ENCODE measurements at places on chromosomes 1 and 21. TPM values are rescaled to one million over a fixed set of nuclear protein-coding genes. Genes with fewer than 3 reads are reported as not detected.

DNA sequence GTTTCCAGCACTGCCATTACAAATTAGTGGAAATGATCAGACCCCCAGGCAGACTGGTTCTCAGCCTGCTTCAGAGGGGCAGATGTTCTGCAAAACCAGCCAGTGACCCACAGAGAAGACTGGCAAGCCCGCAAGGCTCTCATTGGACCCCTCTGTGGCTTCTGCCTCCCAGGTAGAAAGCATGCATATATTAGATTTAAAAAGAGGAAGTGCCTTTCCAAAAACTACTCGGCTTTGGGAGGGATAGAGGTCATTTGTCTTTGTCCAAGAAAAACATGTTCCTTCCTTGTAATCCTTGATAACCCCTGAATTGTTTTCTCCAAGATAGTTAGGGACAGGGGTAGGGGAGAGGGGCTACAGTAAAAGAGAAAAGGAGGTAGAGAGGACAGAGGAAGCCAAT is 11.8 kb downstream of the HIVEP3 start:
- no peaks in the 10 kb centered on the region for H3K27me3 ChIP-seq
- no peaks in the 10 kb centered on the region for H3K36me3 ChIP-seq
- H3K27ac ChIP-seq = no peak overlapping the region
- peaks cover 17% of the 10 kb centered on the region for H3K4me1 ChIP-seq
- no peak for DNase-seq
- no peak overlapping the region for H3K4me3 ChIP-seq

DNA sequence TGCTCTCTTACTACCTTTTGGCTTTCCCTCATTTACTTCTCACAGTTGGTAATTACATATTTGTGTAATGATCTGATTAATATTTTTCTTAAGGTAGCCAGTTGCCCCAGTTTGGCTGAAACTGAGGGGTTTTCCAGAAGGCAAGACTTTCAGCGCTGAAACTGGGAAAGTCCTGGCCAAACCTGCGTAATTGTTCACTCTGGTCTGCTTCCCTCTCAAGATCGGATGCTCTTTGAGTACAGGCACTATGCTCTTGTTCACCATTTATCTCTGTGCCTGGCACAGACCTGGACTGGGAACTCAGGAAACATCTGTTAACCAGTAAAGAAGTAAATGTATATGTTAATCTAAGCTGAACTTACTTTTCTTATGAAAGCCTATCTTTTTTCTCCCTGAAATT is 209.6 kb upstream of the HOOK1 start:
- no peaks in the 10 kb centered on the region for H3K36me3 ChIP-seq
- H3K27ac ChIP-seq = no peak overlapping the region
- no peaks in the 10 kb centered on the region for H3K4me1 ChIP-seq
- H3K27me3 ChIP-seq = no peaks in the 10 kb centered on the region
- DNase-seq = no peak
- no peak overlapping the region for H3K4me3 ChIP-seq

GRCh38 chr1:158255656-158256055 is 1.4 kb downstream of the CD1A start:
- DNase-seq = no peak
- no peaks in the 10 kb centered on the region for H3K27me3 ChIP-seq
- H3K36me3 ChIP-seq = no peaks in the 10 kb centered on the region
- no peak overlapping the region for H3K4me3 ChIP-seq
- no peak overlapping the region for H3K27ac ChIP-seq

DNA sequence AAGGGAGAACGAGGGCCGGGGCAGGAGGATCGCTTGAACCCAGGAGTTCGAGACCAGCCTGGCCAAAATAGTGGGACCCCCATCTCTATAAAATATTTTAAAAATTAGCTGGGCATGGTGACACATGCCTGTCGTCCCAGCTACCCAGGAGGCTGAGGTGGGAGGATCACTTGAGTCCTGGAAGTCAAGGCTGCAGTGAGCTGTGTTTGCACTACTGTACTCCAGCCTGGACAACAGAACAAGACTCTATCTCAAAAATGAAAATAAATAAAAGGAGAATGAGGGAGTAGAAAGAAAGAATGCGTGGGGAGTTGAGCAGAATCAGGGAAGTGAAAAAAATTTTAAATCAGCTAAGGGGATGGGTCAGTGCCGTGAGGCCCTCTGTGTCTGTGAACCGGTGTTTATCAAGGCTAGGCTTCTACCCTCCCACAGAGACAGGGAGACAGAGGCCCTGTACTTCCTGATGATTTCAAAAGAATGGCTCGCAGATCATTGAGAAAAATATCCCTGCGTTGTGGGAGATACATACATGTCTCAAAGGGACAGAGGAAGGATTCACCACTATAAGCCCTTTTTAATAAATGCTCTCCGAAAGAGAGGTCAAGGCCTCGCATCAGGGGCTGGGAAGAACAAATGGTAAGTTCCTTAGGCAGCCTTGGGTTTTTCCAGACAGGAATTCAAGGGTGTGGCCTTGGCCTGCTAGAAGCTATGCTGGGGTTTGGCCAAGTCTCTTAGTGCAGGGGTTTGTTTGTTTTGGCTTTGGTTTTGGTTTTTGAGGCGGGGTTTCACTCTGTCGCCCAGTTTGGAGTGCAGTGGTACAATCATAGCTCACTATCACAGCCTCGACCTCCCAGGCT is 20.7 kb downstream of the IL10RB start:
- no peaks in the 10 kb centered on the region for H3K27me3 ChIP-seq
- peaks cover 37% of the 10 kb centered on the region for H3K4me1 ChIP-seq

- H3K27me3 ChIP-seq = no peaks in the 10 kb centered on the region
- no peaks in the 10 kb centered on the region for H3K4me1 ChIP-seq
- H3K27ac ChIP-seq = no peak overlapping the region
- no peak for DNase-seq
- H3K4me3 ChIP-seq = no peak overlapping the region
- H3K36me3 ChIP-seq = no peaks in the 10 kb centered on the region
These were observed 21.1 kb downstream of the PDPN start for GRCh38 chr1:13604721-13605120.

DNA sequence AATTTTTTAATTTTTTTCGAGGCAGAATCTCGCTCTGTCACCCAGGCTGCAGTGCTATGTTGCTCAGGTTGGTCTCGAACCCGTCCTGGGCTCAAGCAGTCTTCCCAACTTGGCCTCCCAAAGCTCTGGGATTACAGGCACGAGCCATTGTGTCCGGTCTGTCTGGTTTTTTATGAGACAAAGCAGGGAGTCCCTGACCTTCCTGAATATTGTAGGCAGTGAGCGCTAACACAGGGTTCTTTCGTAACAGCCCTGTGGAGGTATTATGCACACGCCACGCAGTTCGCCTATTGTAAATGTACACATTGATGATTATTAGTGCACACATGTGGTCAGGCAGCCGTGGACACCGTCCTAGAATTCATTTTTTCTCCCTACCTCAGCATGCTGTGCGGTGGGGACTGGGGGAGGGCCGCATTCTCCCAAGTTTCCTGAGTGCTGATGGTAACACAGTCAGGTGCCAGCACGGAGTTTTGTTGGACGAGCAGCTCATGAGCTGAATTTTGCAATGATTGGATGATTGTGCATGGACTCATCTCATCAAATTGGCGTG is 19.6 kb downstream of the SPSB1 start:
- no peaks in the 10 kb centered on the region for H3K27me3 ChIP-seq
- no peak overlapping the region for H3K27ac ChIP-seq
- H3K4me1 ChIP-seq = peaks cover 11% of the 10 kb centered on the region
- H3K36me3 ChIP-seq = no peaks in the 10 kb centered on the region

GRCh38 chr1:103084181-103084580 is 24.1 kb downstream of the COL11A1 start:
- H3K4me3 ChIP-seq = no peak overlapping the region
- DNase-seq = no peak
- no peak overlapping the region for H3K27ac ChIP-seq
- no peaks in the 10 kb centered on the region for H3K4me1 ChIP-seq
- no peaks in the 10 kb centered on the region for H3K27me3 ChIP-seq

GRCh38 chr1:115347282-115347681 is 9.2 kb upstream of the NGF start:
- no peak overlapping the region for H3K4me3 ChIP-seq
- H3K27ac ChIP-seq = no peak overlapping the region
- no peaks in the 10 kb centered on the region for H3K27me3 ChIP-seq
- H3K4me1 ChIP-seq = no peaks in the 10 kb centered on the region

DNA sequence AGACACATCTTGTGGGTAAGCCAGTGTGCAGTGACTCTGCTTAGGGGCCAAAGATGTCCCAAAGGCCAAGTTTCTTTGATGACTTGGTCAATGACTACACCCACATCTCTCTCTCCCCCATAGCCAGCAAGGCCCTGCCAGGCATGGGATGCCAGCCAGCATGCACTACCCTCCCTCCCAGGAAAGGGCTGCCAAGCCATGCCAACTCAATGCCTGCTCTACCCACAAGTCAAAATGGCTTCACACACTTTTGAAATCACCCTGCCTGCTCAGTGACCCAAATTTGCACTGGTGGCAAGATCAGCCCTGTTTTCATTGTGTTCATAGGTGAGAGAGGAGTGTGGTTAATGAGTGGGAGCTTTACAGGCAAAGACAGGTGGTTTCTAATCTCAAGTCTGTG is 112.5 kb downstream of the MATN1 start:
- H3K4me1 ChIP-seq = no peaks in the 10 kb centered on the region
- H3K27ac ChIP-seq = no peak overlapping the region
- no peaks in the 10 kb centered on the region for H3K36me3 ChIP-seq
- no peak for DNase-seq
- H3K4me3 ChIP-seq = no peak overlapping the region
- no peaks in the 10 kb centered on the region for H3K27me3 ChIP-seq

GRCh38 chr1:115183158-115183557 is 93.9 kb upstream of the TSPAN2 start:
- no peak overlapping the region for H3K4me3 ChIP-seq
- DNase-seq = no peak
- no peaks in the 10 kb centered on the region for H3K27me3 ChIP-seq
- H3K4me1 ChIP-seq = no peaks in the 10 kb centered on the region

- no peaks in the 10 kb centered on the region for H3K4me1 ChIP-seq
- no peaks in the 10 kb centered on the region for H3K27me3 ChIP-seq
- no peak overlapping the region for H3K4me3 ChIP-seq
- H3K36me3 ChIP-seq = no peaks in the 10 kb centered on the region
- DNase-seq = no peak
- H3K27ac ChIP-seq = no peak overlapping the region
These were observed 20.4 kb upstream of the SCAF4 start for GRCh38 chr21:31752352-31752751.

- H3K36me3 ChIP-seq = no peaks in the 10 kb centered on the region
- DNase-seq = no peak
- peaks cover 39% of the 10 kb centered on the region for H3K4me1 ChIP-seq
These were observed 86.1 kb upstream of the BMP8A start for GRCh38 chr1:39405358-39405757.

- H3K4me1 ChIP-seq = peaks cover 10% of the 10 kb centered on the region
- no peak overlapping the region for H3K27ac ChIP-seq
- H3K27me3 ChIP-seq = peaks cover 7% of the 10 kb centered on the region
- no peaks in the 10 kb centered on the region for H3K36me3 ChIP-seq
- H3K4me3 ChIP-seq = no peak overlapping the region
These were observed 5.4 kb downstream of the CPLANE2 start for GRCh38 chr1:16231331-16232315.

DNA sequence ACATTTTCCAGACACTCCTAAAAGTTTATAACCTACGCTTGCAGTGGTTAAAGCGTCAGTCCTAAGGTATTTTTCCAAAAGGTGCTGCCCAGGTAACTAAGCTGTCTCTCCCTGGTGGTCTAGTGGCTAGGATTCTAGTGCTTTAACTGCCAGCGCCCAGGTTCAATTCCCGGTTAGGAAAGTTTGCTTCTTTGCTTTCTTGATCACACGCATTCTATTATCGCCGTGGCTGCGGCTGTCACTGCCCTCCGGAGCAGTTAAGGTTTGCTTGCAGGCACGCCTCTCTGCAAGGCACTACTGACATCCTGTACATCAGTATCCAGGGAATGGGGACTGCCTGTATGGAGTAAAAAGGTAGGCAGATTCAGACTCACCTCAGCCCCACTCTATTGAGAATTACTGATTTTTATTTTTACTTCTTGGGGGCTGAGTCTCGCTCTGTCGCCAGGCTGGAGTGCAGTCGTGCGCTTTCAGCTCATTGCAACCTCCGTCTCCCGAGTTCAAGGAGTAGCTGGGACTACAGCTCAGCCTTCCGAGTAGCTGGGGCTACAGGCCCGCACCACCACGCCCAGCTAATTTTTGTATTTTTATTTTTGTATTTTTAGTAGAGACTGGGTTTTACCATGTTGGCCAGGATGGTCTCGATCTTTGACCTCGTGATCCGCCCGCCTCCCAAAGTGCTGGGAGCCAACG is 53.2 kb upstream of the CFAP126 start:
- H3K27me3 ChIP-seq = no peaks in the 10 kb centered on the region
- no peak for DNase-seq
- H3K36me3 ChIP-seq = no peaks in the 10 kb centered on the region
- no peak overlapping the region for H3K27ac ChIP-seq

- H3K27me3 ChIP-seq = no peaks in the 10 kb centered on the region
- no peaks in the 10 kb centered on the region for H3K4me1 ChIP-seq
- no peak overlapping the region for H3K27ac ChIP-seq
- DNase-seq = no peak
These were observed 64.9 kb downstream of the TAS1R2 start for GRCh38 chr1:18794561-18794960.

GRCh38 chr1:155126556-155127104 is 1.0 kb upstream of the EFNA1 start:
- DNase-seq = peak; percentile 90
- peaks cover 6% of the 10 kb centered on the region for H3K36me3 ChIP-seq
- H3K27ac ChIP-seq = peak overlapping the region; percentile 83
- H3K4me3 ChIP-seq = no peak overlapping the region
- peaks cover 42% of the 10 kb centered on the region for H3K4me1 ChIP-seq
- H3K27me3 ChIP-seq = no peaks in the 10 kb centered on the region

DNA sequence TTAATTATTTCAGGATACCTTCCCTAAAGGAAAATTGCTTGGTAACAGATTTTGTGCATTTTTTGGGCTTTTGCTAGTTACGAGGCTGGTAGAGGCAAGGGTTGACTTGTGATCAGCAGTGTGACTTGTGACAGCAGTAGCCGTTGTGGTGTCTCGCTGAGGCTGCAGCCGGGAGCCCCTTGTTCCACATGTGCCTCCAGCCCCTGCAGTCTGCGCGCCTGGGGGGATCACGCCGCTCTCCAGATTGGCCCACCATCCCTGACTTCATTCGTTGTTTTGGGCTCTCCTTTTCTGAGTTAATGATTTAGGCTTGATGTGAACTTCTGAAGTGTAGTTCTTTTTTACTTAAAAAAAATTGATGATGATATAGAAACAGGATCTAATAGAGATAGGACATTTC is 41.5 kb downstream of the TRAPPC10 start:
- DNase-seq = no peak
- H3K36me3 ChIP-seq = peaks cover 4% of the 10 kb centered on the region
- H3K4me1 ChIP-seq = peaks cover 29% of the 10 kb centered on the region
- no peak overlapping the region for H3K4me3 ChIP-seq

- DNase-seq = no peak
- H3K4me3 ChIP-seq = no peak overlapping the region
These were observed 21.0 kb downstream of the HMGN2 start for GRCh38 chr1:26493267-26493666.

Gene HSD3B2
- not detected for total RNA-seq

Gene RGS7
- total RNA-seq = not detected

Gene TMEM269
- total RNA-seq = not detected

Gene CELA2B
- total RNA-seq = 1.3 TPM

Gene SRGAP2B
- total RNA-seq = 33.2 TPM

Gene UBE2U
- not detected for total RNA-seq

Gene BRDT
- total RNA-seq = not detected

Gene HES4
- 37.5 TPM for total RNA-seq

Measured in upper lobe of left lung (tissue), 6 donors.